Non-pigmented ciliary epithelial cell (primary cell): ENCODE measurements at places on chromosomes 6 and 20.
A peak's percentile ranks its signal among the peaks of the same experiment; 100 is the strongest.

DNA sequence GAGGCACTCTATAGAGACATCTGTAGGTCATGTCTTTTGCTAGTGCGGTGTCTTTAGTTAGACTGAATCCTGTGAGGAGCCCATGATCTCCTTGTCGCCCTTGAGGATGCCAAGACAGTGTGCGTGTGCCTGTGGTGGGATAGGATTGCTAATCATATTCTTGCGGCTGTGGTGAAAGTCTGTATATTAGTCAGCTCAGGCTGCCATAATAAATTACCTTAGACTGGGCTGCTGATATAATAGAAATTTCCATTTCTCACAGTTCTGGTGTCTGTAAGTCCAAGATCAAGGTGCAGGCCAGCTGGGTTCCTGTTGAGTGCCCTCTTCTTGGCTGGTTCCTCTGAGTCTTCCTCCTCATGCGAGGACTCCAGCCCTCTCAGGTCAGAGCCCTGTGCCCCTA is 141.2 kb downstream of the JARID2 start:
- no peak for DNase-seq

DNA sequence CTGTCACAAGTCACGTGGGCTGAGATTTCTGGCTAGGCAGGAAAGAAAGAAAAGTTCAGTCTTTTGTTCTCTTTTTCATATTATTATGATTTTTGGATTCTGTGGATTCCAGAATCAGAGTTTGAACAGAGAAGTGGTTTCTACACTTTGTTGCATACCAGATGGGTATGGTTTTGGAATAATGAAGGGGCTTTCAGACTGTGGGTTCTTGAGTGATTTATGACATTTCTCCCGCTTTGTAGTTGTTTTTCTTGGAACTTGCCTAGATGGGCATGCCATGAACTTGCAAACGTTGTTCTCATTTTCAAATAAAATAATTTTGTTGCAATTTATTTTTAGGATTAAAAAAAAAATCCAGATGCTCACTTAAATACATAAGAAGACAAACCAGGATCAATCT is 34.4 kb downstream of the CBFA2T2 start:
- DNase-seq = no peak

DNA sequence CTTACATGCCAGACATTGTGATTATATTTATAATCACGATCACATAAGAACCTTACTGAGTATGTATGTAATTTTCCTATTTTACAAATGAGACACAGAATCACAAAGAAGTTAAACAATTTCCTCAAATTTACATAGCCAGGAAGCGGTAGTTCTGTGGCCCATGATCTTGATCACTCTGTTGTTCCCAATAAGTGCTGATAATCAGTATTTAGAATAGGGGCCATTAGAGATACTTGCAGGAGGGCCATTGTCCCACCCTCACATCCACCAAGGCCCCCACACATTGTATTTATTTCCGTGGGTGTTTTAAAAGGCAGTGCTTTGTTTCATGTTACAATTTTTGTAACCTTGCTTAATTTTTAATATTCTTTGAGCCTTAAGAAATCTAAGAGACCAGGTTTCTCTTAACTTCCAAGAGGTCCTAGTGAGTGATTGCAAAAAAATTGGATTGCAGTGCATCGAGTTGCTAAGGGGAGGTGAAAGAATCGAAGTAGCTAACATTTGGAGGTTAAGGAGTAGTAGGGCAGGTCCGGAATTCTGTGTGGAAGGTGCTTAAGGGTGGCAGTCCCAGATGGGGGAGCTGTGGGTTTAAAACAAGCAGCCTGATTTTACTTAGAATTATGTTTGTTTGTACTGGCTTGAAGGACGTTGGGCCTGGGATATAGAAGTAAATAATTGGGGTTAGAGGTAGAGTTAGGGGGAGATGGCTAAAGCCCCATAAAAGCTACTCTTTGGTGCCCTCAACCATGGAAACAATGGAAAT is 339.4 kb downstream of the CDKAL1 start:
- no peak for DNase-seq

- no peak for DNase-seq
Observed at GRCh38 chr6:125498606-125499005, 196.8 kb upstream of the HDDC2 start.

DNA sequence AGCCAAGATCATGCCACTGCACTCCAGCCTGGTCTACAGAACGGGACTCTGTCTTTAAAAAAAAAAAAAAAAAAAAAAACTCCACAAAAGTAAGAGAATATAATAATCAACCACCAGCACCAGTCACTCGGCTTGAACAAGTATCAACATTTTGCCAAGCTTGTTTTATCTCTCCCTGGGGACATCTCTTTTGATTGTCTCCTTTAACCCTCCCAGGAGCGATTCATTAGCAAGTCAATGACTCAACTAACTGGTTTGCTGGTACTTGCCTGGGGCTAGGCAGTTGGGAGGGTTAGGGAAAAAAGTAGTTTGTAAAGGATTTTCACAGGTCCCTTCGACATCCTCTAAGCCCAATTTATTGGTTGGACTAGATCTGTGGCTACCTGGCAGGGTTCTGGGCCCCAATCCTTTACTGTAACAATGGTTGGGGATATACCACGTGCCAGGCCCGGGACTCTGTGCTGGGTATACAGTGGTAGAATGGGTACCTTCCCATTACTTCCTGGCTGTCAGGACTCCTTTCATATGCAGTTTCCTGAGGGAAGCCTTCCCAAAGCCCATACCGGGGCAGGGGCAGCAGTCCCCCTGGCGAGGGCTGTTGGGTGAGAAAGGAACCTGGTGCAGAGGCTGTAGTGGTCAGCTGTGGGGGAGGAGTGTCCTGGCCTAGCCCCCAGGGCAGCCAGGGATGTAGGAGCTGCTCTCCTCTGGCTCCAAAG is 12.2 kb downstream of the TGIF2 start:
- no peak for DNase-seq

- DNase-seq = no peak
Observed at GRCh38 chr6:165704045-165704748, 41.2 kb upstream of the PDE10A start.

DNA sequence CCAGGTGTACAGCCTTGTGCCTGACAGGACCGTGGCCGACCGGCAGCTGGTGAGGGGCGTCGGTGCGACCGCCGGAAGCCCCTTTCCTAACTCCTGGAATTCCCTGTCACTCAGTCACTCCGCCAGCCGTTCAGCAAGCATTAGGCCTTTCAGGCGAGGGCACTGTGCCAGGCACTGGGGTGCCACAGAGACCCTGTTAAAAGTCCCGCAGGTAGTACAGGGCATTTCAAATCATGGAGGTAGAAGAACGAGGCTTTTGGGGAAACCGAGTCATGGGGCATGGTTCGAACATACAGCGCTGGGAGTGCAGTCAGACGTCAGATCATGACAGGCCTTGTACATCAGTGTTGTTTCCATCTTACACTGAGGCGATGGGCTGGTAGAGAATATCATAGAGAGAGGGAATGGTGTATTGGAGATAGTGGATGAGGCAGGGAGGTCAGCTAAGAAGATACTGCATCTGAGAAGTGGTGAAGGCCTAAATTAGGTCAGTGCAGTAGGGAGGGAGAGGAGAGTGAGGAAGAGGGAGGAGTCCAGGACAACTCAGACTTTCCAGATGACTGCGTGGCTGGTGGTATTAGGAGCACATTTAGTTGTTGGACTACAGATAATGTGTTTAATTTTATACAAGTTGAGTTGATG is 892 bp upstream of the DXO start:
- DNase-seq = no peak

GRCh38 chr20:53578492-53579222 is 15.0 kb downstream of the ZNF217 start:
- peak; percentile 56 for DNase-seq

- DNase-seq = no peak
Observed at GRCh38 chr20:19824861-19825260, 66.8 kb downstream of the RIN2 start.

- no peak for DNase-seq
Observed at GRCh38 chr20:34040300-34040995, 46.7 kb downstream of the RALY start.

DNA sequence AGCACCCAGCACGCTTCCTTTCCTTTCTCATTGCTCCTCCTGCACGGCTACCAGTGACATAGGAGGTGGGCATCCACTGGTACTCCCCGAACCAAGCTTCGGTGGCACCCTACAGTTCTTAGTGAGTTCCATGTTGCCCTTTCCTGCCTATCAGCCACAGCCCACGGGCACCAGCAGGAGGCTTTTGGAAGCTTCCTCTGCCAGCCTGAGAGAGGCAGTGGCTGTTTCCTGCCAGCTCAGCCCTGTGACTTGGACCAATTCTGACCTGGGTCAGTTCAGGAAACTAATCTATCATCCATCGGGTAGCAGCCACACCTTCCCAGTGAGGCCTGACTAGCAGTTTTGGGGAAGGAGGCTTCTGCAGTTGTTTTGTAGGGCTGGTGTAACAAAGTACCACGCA is 176.4 kb upstream of the UST start:
- DNase-seq = no peak

DNA sequence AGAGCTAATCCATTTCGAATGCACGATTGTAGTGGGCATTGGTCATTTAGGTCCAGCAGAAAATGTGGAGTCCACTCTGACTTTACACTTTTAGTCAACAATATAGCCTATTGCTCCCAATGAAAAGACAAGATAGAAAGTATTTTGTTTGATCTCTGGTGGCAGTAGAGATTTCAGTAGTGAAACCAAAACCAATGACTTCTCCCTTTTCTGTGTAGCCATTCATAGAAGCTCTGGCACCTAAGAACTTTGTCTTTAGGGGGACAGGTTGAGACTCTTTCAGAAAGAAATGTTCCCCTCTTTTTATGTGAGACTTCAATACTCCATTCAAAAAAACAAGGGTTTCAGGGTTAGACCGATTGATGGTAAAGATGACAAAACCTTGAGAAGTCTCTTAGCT is 510.8 kb upstream of the POU3F2 start:
- no peak for DNase-seq

DNA sequence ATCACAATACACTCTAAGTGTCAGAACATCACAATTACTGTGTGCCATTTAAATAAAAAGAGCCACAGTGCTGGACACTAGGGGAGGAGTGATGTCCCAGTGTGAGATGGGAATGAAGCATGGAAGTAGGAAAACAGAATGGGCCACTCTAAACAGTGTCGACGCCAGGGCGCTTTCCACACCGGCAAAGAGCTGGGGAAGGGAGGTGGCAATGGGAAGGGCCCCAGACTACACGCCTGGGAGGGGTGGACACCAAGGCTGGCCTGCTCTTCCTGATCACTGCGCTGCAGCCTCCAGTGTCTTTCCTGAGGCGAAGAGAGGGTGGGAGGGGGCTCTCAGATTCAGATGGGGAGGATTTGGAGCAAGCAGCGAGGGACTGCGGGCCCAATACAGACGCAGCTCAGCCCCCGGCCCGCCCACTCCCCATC is 75.9 kb downstream of the ERMARD start:
- no peak for DNase-seq

- peak; percentile 57 for DNase-seq
Observed at GRCh38 chr6:125945378-125946141, 11.0 kb upstream of the HINT3 start.

DNA sequence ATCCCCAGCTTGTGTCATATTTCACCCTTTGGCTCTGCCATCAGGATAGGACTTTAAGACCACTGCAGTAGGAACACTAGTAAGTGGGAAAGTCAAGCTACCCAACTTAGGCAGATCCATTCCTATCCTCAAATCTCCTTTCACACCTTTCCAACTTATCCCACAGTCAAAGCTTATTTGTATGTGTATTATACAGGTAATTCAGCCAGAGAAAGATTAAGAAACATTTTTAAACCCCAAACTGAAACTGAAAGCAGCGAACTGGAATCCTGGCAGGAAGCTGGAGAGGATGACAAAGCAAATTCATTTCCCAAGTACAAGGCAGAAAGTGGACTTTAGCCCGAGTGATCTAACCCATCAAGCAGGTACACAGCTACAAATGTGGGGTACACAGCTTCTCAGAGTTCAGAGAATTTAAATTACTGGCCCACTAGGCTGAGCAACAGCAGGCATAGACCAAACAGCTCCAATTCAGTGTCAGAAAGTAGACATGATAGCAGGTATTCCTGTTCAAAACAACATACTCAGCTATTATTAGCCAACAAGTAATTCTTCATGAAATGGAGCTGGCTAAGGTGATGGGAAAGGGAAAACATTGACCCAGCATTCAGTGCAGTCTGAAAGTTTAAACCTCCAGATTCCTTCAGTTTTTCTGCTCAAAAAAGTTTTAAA is 39.1 kb downstream of the ILRUN start:
- peak; percentile 68 for DNase-seq

GRCh38 chr6:12851123-12851695 is 134.6 kb downstream of the PHACTR1 start:
- DNase-seq = no peak

- no peak for DNase-seq
Observed at GRCh38 chr6:20325641-20326421, 75.8 kb upstream of the E2F3 start.

- DNase-seq = peak; percentile 93
Observed at GRCh38 chr6:142946181-142946923, 1.4 kb upstream of the HIVEP2 start.
